Stimulated activated CD8-positive, alpha-beta memory T cell treated with anti-CD3 and anti-CD28 coated beads, Interleukin-2, amount 100 ng/mL, for 48 hours (primary cell): ENCODE measurements at places on chromosomes 5 and 9.

GRCh38 chr5:60386436-60387050, 313.4 kb downstream of the DEPDC1B start:
- no peak for DNase-seq

- no peak for DNase-seq
These were observed 364.1 kb upstream of the CCNH start for GRCh38 chr5:87776785-87777184.

GRCh38 chr5:157907479-157907878, 48.5 kb upstream of the CLINT1 start:
- DNase-seq = no peak

DNA sequence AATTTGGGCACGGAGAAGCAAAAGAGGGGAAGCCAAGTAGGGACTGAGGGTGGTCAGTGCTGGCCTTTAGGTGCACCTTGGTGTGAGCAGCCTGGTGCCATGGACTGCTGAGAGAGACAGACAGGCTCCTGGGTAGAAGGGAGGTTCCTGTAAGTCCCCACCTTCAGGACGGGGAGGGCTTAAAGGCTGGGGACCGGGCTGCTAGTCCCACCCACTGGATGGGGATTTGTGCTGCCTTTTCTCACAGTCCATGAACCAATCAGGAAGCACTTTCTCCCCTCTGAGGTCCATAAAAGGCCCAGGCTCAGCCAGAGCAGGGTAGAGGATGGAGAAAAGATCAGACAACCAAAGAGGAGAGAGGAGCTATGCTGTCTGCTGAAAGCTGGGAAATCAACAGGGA, 15.2 kb downstream of the CDC25C start:
- no peak for DNase-seq

DNA sequence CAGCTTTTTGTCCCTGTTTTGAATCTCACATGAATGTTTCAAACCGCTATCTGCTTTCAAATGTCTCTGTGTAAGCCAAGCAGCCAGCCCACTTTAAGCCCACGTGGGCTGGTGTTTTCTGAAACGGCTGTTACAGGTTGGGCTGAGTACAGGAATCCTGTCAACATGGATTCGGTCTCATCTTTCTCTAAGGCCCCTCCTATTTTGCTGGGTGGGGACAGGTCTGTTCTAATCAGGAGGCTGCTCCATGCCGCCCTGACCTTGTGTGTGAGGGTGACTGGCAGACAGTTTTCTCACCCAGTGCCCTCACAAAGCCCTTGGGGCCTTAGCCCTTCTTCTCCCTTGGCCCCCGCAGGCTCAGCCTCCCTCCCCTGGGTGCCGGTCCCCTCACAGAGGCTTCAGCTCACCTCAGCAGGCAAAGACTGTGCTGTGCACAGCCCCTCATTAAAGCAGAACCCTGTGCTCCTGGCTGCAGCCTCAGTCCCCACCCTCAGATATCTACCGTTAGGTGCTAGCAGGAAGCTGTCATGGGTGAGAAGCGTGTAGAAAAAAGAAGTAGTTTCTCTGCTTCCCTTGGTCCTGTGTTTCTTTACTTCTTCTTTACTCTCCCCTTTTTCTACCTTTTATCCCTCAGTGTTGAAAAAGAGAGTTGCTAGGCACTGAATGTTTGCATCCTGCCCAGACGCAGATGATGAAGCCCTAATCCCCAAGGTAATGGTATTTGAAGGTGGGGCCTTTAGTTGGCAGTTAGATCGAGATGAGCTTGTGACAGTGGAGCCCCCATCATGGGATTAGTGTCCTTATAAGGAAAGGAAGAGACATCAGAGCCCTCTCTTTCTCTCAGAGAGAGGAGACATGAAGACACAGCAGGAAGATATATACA, 205.7 kb downstream of the ADAMTS12 start:
- DNase-seq = no peak

GRCh38 chr5:102815540-102816332, 60.6 kb downstream of the PAM start:
- DNase-seq = no peak

- no peak for DNase-seq
These were observed 12.5 kb downstream of the PHF2 start for GRCh38 chr9:93588641-93589609.

- DNase-seq = no peak
These were observed 92.9 kb upstream of the PIK3R1 start for GRCh38 chr5:68122439-68123328.
